Memory B cell (primary cell): ENCODE measurements at places on chromosomes 4 and X.

- peak; percentile 25 for DNase-seq
Observed at GRCh38 chr4:184825141-184825895, 450 bp downstream of the ACSL1 start.

DNA sequence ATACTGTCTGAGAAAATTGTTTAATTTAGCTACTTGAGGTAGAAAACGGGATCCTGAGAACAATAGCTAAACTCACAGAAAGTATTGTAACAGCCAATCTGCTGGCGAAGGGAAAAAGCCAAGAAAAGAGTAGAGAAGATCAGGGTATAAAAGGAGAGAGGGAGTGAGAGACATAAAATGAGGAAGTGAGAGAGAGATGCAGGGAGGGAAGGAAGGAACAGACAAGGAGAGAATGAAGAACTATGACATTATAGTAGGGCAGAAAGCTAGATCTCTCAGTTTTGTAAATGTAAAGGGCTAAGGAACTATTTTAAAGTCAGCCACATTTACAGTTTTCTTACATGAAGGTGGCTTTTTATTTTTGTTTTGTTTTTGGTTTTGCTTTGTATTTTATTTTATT is 1.6 kb upstream of the GIMD1 start:
- DNase-seq, result no peak

- no peak for DNase-seq
Observed at GRCh38 chr4:147396105-147396504, 84.8 kb upstream of the EDNRA start.

DNA sequence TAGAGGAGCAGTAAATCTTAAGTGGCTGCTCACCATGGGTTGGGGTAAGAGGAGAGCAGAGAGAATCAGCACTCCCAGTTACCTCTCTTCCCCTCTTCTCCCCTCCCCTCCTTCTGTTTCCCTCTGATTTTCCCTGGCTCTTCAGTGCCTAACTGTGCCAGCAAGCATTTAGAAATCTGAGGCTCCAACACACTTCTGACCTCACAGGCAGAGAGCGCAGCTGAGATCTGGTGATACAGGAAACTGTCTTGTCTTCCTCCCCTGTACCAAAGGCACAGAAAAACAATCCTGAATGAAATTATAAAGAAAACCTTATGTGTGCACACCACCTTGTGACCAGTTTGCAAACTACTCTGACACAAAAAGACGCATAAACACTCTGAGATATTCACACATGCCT is 82.4 kb upstream of the SMIM10 start:
- no peak for DNase-seq

- no peak for DNase-seq
Observed at GRCh38 chr4:174935607-174936006, 17.4 kb downstream of the ADAM29 start.

DNA sequence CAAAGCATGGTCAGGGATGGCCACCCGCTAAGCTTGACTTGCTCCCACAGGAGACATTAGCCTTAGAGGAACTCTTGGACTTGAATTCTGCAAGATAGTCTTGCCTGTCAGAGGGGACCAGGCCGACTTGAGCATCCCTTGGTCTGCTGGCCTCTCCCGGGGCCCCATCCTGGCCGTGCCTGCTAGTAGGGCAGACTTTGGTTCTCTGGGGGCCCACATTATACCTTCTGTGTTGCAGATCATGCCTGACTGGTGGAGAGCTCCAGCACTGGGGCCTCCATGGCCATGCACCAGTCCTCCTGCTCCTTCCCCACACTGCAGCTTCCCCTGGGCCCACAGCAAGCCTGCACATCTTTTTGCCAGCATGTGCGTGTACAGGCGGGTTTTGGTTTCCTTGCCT is 46.5 kb downstream of the DACH2 start:
- DNase-seq, result no peak

DNA sequence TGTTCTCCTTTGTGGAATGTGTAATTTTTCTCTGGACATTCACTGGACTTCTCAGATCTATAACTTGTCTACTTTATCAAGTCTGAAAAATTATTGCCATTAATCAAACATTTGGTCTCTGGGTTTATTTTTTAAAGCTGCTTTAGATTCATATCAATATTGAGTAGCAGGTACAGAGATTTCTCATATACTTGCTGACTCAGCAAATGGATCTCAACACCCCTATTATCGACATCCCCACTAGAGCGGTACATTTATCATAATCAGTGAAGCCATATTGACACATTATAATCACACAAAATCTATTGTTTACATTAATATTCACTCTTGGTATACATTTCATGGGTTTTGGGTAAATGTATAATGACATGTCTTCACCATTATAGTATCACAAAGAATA is 268.7 kb downstream of the SPOCK3 start:
- no peak for DNase-seq

GRCh38 chr4:97653701-97654100 is 489.6 kb downstream of the STPG2 start:
- DNase-seq, result no peak

GRCh38 chrX:118990512-118991227 is 16.3 kb downstream of the LONRF3 start:
- no peak for DNase-seq

DNA sequence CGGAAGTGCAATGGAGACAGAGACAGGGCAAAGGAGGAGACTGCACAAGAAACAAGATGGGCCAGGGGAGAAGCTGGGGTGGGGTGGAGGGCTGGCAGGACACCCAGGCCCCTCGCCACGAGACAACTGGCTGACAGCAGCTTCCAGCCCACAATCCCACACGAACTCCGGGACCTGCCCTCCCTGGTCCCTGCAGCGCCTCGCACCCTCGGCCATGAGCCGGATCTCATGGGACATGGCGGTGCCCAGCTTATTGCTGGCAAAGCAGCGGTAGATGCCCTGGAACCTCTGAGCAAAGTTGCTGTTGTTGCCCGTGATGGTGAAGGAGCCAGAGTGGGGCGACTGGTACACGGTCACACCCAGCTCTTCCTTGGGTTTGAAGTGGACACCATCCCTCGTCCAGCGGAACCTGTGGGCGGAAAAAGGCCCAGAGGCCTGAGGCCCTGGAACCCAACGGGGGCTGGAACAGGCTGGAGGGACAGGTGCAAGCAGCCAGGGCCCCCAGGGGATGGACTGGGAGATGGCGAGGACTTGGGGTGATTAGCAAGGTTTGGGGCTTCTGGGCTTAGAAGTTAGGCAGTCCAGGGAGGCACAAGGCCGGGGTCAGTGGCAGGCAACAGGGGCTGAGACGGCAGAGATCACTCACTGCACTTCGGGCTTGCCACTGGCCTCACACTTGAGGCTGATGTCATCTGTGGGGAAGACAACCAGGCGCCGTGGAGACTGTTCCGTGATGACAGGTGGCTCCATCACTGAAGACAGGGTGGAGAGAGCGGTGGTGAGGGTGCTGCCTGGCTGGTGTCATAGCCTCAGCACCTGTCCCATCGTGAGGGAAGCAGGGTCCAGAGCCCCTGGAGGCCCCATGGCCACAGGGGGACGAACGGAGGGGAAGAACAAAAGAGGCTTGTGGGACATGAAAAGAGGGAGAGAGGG is 13.8 kb downstream of the L1CAM start:
- no peak for DNase-seq

DNA sequence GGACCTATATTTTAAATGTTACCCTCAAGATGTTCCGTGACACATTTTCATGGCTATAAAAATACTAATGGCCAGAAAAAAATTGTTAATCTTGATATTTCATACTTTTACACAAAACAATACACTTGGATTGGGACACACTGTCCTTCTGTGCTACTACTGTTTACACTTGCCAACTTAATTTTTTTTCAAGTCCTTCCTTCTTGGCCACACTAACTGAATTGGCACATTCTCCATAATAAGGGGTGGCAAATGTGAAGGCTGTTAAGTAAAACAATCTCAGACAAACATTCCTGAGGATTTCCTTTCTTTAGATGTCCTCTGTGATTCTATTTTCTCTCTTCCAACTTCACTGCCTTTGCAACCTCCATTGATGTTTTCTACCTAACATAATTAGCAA is 225.8 kb downstream of the IQCM start:
- no peak for DNase-seq

DNA sequence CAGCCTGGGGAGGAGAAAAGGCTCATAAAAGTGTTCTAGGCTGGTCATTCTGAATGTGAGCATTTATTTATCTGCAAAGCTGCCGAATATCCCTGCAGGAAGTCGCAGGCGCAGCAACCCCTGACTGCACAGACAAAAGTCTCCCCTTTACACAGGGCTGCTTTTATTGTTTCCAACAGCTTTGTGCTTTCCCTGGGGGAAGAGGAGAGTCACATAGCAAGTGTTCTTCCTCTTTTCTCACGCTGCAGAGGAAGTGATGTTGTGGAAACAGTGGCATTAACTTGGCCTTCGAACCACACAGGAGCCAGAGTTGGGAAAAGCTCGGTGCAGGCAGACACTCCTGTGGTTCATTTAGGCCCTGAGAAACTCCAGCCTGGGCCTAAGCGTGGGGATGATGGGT is 81.5 kb upstream of the BCOR start:
- DNase-seq, result no peak

DNA sequence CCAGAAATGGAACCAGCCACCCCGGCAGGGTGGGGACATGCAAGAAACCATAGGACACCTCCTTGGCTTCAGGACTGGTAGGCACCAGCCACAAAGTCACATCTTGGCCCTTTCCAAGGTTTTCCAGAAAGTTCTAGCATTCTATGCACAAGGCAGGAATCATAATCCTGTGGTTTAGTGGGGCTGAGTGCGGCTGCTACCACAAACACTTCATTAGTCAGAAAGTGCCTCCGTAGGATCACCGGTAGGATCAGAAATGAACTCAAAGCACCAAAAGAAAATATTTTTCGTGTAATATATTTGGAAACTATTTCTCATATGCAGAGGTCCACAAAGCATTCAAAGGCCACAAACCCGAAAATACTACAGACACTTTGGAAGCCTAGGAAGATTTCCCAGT is 191.7 kb downstream of the PTTG2 start:
- DNase-seq, result no peak

GRCh38 chr4:107701565-107701964 is 18.5 kb downstream of the PAPSS1 start:
- no peak for DNase-seq

- no peak for DNase-seq
Observed at GRCh38 chr4:173182403-173182802, 13.8 kb downstream of the GALNT7 start.

- DNase-seq, result no peak
Observed at GRCh38 chr4:76886214-76886613, 11.7 kb downstream of the SOWAHB start.

DNA sequence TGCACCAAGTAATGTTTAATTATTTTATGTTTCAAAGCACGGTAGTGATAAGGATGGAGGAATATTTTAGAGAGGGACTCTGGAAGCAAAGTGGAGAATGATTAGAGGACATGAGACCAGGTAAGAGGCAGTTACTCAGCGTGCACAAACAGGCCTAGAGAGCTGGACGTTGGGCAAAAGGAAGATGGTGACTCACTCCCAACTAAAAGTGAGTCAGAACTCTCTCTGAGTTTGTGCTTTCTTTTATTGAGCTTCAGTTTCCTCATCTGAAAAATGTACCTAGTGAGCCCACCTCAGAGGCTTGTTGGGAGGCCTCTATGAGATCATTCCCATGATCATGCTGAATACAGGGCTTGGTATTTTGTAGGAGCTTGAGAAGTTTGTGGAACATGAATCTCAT is 1.6 kb upstream of the ZC4H2 start:
- DNase-seq, result no peak

DNA sequence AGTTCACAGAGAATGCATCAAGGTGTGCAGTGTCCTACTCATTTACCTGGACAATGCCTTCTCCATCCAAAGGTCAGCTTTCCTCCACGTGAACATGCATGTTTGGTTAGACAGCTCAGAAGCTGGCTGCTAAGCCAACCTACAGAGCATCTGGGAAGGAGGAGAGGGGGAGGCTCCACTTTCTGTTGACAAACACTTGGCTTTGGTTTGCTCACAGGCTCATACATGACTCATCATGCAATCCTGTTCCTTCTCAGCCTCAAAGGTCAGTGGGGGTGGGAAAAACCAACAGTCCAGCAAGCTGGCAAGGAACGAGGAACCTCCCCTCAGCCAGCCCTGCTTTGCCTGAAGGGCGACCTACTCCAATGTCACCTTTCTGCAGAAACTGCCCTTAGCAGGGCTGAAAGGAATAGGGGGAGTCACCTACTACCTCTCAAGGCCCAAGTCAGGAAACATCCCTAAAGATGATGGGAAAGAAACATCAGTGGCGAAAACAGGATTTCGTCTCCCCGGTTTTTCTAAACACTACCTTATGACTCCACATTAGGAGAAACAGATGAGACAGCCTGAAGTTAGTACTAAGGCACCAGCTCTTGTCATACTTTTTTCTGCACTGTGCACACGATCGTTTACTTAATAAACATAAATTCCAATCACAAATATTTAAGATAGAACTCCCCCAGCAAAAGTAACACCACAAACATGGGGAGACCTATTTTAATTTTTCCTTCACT is 37.9 kb downstream of the RELL1 start:
- no peak for DNase-seq

DNA sequence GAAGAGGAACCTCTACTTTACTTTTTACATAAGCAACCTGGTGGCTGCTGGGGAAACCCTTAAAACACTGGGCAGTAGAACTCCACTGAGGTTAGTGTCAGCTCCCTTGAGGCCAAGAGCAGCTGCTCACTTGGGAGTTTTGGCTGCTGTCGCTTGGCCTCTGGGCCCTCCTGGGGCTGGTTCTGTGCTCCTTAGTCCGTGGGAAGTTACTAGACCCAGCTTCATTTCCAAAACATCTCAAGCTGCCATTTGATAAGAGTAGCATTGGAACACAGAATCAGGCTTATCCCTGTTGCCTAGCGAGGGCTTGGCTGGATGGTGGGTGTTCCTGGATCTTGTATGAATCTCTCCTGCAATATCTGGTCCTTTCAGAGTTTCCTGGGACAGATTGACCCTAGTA is 26.1 kb downstream of the RNF4 start:
- DNase-seq, result no peak

GRCh38 chr4:16264798-16265197 is 38.5 kb upstream of the TAPT1 start:
- DNase-seq, result no peak

- DNase-seq, result no peak
Observed at GRCh38 chr4:140996766-140997165, 136.5 kb downstream of the RNF150 start.

DNA sequence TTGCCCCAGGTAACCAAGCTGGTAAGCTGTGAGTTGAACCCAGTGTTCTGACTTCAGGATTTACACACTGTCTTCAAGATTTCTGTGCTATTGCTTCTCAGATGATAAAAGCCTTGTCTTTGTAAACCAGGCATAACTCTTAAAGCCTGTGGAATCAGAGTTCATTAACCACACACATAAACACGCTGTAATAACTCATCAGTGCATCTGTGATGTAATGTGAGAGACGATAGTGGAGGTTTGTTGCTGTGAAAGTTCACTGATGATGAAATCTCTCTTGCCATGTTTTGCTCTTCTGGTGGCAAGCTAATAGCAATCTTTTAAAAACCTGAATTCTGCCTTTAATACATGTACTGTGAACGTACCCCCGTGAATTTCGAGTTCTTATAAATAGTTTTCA is 41.5 kb downstream of the CLCN4 start:
- DNase-seq, result no peak

GRCh38 chr4:186719925-186720694 is 3.5 kb downstream of the FAT1 start:
- no peak for DNase-seq
